ENCODE measurements at places on chromosomes 12 and 14.

DNA sequence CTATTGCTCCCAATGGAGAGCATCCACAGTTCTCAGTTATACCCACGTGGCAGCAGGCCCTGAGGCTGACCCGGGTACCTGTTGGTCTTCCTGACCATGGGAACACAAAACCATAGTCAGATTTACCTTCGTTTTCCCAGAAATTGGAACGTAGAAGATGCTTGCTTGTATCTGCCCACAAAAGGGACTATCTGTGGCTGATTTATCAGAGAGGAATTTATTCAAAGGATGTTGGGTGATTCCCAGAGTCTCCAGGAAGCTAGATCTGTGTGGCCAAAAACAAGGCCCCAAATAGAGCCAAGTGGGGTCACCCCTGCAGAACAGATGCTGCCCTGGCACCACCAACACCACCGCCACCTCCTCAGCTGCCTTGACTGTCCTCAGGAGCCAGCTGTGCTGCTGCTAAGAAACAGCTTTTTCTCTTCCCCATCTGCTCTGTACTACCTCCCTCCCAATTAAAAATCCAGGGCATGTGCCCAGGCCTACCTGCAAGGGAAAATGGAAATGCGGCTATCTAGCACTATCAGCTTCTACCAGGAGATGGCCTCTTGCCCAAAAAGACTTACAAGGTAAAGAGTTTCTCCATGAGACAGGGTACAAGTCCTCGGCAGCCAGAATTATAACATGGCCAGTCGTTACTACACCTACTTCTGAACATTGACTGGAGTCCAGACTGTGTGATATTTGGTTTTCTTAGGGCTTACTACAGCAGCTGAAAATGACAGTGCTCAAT is 128.6 kb upstream of the PLEKHG7 start:
- no peak for DNase-seq

GRCh38 chr12:66538970-66539369 is 139.9 kb downstream of the GRIP1 start:
- DNase-seq, result no peak

DNA sequence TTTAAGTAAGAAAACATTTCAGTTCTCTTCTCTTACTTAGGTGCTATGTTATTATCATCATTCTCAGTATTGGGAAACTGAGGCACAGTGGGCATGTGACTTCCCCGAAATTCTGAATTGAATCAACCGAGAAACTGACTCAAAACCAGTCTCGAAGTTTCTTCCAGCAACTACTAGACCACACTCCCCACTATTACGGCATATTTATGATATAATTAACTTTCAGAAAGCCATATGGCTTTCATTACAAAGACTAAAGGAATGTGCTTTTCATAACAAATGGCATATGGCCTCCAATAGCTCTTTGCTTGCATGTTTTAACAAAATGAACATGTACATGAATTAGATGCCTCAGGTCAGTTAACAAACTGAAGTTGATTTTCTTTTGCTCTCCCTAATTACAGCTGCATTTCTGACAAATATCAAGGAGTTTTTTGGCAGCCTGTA is 182.9 kb upstream of the SLC38A2 start:
- no peak for DNase-seq

DNA sequence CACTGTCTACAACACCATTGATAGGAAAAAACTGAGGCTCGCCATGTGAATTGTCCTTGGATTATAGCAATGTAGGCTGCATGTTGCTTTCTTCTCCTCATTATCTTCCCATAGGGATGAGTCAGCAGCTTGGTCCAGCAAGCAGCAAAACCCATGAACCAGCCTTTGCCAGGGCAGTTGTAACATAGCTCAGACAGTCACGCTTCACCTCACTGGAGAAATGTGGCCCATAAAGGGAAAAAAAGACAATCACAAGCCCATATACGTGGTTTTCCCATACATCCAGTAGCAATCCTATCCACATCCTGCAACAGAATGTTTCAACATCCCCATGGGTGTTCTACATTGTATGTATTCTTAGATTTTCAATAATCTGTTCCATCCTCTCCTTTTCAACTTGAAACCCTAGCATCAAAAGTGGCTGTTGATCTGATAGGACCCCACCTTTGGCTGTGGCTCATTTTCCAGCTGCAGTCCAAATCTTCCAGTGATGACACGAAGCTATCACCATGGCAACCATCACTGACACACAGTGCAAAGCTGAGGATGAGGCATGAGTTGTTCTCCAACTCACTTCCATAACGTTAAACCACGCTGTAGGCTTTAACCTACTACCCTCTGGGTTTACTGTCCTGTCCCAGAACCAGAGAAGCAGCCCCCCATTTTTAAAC is 34.0 kb downstream of the GRIN2B start:
- DNase-seq, result no peak

GRCh38 chr12:57523706-57524614 is 1.3 kb downstream of the MBD6 start:
- DNase-seq, result no peak

DNA sequence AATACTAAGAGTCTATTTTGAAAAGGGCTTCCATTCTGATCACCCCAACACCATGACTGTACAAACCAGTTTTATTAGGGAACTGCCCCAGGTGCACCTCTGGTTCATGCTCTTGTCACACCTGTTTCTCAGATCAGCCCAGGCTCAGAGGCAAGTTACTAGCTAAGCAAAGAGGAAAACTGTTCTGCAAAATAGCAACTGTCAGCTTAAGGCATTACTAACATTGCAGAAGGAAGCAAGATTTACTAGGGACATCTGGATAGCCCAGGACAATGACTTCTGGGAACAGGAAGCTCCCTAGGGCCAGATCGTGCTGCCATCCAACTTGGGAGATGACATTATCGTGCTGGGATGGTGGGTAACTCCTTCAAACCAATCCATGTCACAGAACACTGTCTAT is 30.1 kb downstream of the ANAPC7 start:
- no peak for DNase-seq

GRCh38 chr12:3630621-3631271 is 122.2 kb downstream of the CRACR2A start:
- no peak for DNase-seq

GRCh38 chr12:1591543-1591942 is 2.8 kb downstream of the FBXL14 start:
- DNase-seq, result no peak

- DNase-seq, result no peak
Observed at GRCh38 chr12:107196681-107197080, 103.3 kb upstream of the CRY1 start.

GRCh38 chr14:96100161-96101064 is 61.3 kb downstream of the C14orf132 start:
- peak; percentile 64 for DNase-seq

GRCh38 chr12:10243818-10244520 is 31.3 kb downstream of the GABARAPL1 start:
- peak; percentile 43 for DNase-seq

DNA sequence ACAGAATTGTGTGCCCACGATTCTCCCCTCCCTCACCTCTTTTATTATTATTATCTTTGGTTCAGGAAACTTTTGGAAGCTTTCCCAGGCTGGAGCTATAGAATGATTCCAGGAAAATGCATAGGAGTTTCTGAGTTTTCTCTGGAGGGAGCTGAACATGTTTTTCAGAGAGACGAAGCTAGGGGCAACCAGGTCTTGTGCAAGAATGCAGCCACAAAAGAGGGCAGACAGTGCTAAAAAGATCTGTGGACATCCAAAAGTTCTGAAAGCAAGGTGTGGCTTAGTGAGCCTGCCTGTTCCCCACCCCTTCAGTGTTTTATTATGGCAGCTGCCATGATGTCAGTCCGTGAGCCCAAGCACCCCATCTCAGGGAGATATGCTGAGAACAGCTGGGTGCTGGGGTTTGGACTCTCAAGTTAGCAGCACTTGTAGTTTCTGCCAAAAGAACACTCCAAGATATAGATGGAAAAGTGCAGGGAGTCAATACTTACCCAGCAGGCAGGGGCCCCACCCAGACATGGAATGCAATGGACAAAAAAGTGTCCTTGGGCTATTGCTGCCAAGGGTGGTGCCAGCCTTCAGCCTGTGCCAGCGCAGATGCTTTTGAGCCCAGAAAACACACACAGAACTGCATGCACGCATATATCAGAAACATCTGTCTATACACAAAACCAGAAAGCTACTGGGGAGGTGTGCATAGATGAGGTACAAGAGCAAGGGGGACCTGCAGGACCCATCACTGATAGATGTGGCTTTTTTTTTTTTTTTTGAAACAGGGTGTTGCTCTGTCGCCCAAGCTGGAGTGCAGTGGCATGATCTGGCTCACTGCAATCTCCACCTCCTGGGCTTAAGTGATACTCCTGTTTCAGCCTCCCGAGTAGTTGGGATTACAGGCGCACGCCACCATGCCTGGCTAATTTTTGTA is 17.0 kb upstream of the IRF2BPL start:
- no peak for DNase-seq

- DNase-seq, result no peak
Observed at GRCh38 chr14:74915426-74915825, 7.6 kb downstream of the RPS6KL1 start.

GRCh38 chr14:61622051-61622450 is 73.3 kb upstream of the HIF1A start:
- DNase-seq, result peak; percentile 43

- DNase-seq, result no peak
Observed at GRCh38 chr14:94636744-94637412, 24.7 kb downstream of the SERPINA3 start.

GRCh38 chr12:12387501-12387900 is 30.6 kb downstream of the BORCS5 start:
- DNase-seq, result no peak

GRCh38 chr12:52992699-52993557 is 13.3 kb upstream of the EIF4B start:
- DNase-seq, result no peak

DNA sequence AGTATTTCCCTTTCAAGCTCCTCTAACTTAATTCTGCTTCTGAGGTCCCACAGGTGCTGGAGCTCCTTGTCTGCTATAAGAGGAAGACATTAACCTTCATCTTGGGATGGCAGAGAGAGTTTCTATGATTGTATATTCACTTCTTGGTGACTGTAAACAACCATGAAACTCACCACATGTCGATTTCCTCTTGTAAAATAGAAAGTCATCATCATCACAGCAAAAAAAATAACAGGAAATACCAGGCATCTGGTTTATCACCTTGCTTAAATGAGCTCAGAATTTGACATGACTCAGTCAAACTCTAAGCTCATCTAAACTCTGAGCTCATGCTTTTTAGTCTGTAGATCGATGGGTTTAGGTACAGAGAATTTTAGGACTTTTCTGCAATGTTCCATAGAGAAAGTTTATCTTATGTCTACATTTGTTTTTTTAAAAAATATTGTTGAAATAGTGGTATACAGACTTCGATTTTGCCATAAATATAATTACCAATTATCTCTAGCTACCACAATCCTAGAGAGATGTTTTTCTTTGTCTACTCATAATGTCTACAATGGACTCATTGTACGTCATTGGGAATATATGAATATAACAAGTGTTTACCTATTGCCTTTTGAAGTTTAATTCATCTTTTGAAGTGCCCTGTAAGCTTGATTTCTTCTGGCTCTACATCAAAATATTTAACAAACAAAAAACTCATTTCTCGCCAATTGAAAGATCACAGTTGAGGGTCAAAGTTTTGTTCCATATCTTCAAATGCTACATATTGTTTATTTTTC is 58.4 kb downstream of the IGF1 start:
- no peak for DNase-seq

- no peak for DNase-seq
Observed at GRCh38 chr12:97368462-97369163, 94.0 kb upstream of the RMST start.

DNA sequence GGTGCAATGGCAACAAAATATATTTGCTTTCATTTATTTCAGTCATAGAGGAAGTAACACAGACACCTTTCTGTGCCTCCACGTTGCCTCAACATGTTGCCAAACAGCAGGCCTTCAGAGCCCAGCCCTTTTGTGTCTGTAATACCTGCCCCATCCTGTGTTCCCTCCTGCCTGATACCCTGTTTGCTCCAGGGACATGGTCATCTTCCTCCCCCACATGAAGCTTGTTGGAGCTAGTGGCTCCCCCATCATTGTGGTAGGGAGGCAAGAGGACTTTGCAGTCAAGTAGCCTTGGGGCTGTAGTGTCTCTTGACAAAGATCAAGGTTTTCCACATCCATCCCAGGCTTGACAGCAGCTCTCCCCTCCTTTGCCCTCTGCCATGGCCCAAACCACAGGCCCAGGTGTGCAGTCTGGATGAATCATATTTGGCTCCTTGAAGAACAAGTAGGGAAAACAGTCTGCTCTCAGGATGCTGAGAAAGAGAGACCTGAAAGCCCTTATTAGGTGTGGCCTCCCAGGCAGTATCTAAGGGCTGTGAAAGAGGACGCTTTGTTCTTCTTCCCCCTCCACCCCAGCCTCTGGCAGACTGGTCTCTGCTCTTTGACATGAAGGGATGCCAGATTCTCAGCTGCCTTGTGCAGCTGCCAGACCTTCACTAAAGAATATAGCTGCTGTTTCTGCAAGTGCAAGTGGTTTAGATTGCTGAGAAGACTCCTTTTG is 329.0 kb downstream of the C12orf75 start:
- no peak for DNase-seq

DNA sequence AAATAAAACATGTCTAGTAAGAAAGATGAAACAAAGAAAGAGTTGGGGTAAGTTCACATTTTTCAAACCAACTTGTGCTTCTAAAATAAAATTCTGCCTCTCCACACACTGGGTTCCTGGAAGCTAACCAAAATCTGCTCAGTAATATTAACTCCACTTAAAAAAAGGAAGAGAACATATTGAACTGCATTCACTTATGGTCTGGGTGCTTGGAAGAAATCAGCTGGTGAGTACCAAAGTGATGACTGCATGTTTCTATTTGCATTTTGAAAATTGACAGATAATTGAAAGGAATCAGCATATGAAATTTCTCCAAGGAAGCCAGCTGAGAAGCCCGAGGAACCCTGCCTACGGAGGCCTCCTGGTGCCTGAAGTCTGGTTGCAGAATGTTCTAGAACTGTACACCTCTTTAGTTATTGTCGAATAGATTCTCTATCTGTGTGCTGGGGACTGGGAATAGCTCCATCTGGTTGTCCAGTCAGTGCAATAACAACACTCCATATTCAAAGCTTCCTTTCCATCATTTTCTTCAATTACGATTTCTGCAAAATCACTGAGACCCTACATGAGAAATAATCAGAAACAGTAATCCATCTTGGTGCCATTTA is 836.1 kb downstream of the VRK1 start:
- no peak for DNase-seq

DNA sequence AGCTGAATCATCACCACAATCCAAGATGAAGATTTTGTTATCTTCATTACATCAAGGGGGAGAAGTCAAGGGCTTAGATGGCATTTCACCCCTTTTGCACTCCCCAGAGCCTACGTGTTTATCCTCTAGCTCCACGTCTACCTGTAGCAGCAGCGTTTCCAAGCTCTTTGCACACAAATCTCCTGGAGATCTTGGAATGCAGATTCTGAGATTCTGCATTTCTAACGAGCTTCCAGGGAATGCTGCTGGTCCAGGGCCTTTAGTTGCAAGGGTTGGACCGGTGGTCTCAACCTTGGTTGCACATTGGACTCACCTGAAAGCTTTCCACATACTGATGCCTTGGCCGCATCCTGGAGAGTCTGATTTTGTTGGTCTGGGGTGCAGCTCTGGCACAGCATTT is 49.5 kb upstream of the STON2 start:
- no peak for DNase-seq

DNA sequence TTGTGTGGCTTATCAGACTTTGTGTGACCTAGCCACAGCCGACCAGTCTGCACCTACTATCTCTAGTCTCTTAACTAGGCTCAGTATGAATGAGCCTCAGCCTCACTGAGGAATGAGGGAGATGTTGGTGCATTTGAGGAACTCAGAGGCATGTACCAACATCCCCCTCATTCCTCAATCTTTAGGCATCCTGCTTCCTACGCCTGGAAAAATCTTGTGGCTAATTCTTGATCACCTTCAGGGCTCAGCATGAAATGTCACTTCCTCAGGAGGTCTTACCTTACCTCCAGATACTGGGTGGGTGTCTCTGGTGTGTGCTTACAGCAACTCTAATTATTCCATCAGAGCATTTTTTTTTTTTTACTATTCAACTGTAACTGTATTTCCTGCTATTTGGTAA is 148.8 kb upstream of the TMCC3 start:
- no peak for DNase-seq

All from suppressor macrophage treated with lipopolysaccharide for 1 hour (primary cell).